NCI-H1694 treated with DMSO at 0.1 percent for 48 hours (cell line): ENCODE measurements at places on chromosomes 2 and 18.
A peak's percentile ranks its signal among the peaks of the same experiment; 100 is the strongest.

- no peak for DNase-seq
Observed at GRCh38 chr2:99139003-99139402, 2.5 kb upstream of the C2orf15 start.

DNA sequence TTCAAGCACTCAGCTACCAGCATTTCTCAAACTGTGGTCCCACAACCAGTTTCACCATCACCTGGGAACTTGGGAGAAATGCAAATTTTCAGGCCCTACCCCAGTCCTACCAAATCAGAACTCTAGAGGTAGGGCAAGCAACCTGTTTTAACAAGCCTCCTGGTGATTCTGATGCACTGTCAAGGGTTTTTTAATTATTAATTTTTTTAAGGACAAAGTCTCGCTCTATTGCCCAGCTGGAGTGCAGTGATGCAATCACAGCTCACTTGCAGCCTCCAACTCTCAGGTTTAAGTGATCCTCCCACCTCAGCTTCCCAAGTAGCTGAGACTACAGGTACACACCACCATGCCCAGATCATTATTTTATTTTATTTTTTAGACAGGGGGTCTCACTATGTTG is 7.8 kb downstream of the ACMSD start:
- DNase-seq: no peak

GRCh38 chr2:219344751-219345430 is 12.3 kb upstream of the RESP18 start:
- DNase-seq: peak; percentile 95

- DNase-seq: no peak
Observed at GRCh38 chr18:14747513-14748474, at the start of gene ANKRD30B. TSS of gene ANKRD30B (plus strand) at chr18:14748172. CDS start at chr18:14748420, 248 bp downstream.

DNA sequence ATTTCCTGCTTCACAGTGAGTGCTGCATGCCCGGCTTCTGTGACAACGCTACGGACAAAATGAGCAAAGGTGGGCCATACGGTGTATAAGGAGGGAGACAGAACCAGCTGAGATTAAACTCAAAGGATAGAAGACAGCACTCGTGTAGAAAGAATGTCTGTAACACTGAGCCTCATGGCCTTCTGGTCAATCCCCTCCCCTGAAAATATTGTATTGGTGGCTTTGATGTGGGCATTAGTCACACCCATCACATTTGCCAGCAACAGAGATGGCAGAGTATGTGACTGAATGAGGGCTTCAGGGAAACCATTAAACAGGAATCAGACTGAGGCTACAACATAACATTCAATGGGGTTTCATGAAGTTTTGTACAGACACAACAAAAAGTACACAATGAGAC is 287.8 kb upstream of the CCDC68 start:
- DNase-seq: no peak

GRCh38 chr2:141517852-141518421 is 612.9 kb downstream of the LRP1B start:
- DNase-seq: no peak

DNA sequence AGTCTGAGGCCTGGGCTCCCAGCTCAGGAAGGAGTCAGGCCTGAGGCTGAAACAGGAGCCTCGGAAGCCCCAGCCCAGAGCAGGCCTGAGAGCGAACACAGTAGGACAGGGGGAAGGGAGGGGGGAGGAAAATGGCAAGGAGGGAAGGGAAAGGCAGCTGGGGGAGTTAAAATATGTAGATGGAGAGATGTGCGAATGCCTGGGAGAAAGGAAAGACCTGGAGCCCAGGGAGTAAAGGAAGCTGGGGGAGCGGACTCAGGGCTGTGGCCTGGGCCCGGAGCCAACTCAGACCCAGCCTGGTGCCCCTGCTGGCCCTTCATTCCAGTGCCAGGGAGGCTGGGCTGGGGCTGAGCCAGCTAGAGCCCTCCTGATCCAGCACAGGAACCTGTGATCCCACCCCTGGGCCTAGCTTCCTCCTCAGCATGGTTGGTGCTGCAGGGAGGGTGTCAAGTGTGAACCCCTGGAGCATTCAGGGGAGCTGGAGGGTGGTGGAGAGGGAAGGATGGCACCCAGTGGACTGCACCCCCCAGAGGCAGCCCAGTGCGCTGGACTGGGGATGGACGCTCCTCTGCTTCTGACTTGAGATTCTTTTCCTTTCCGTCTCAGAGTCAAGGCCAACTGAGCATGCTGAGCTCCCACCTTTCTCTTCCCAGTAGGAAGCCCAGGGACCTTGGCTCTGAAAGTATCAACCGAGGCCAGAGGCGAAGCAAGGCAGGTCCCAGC is 46.3 kb downstream of the EMX1 start:
- DNase-seq: no peak

DNA sequence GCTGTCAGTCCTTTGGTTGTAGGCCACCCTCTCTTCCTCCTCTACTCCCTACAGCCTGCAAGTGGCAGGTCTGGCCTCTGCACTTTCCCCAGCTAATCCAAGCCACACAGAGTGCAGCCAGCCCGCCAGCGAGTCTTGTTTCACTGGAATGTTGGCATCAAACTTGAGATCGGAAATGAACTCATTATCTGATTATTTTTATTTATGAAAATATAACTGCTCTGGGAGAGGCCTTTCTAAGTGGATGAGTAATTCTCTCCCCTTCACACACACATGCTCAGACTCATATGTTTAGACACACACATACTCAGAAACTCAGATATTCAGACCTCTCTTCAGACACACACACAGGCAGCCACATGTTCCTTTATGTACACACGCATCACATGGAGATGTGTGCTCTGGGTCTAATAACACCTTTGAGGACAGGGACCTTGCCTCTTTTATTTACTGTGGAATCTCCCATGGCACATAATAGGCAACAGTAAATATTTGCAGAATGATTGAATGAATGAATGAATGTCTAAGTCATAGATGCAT is 151.3 kb downstream of the ZFP36L2 start:
- DNase-seq: no peak

- no peak for DNase-seq
Observed at GRCh38 chr18:67081482-67082211, 434.9 kb downstream of the DSEL start.

GRCh38 chr18:80154293-80154692 is 45.2 kb downstream of the ADNP2 start:
- DNase-seq: peak; percentile 20

DNA sequence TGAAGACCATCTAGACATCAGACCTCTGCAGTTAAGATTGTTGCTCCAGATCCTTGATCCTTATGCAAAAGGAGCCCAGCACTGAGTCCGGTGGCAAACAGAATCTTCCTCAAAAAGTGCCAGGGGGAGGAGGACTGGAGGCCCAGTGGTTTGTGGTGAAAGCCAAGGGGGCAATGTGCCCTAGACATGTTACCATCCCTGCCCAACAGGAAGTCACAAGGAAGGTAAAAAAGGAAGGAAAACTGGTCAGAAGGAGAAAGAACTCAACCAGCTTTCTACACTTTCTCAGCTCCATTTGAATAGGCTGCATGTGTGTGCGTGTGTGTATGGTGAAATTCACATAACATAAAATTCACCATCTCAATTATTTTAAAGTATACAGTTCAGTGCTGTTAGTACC is 25.0 kb upstream of the KDM3A start:
- no peak for DNase-seq

- no peak for DNase-seq
Observed at GRCh38 chr2:135882415-135882814, 6.2 kb upstream of the MCM6 start.

DNA sequence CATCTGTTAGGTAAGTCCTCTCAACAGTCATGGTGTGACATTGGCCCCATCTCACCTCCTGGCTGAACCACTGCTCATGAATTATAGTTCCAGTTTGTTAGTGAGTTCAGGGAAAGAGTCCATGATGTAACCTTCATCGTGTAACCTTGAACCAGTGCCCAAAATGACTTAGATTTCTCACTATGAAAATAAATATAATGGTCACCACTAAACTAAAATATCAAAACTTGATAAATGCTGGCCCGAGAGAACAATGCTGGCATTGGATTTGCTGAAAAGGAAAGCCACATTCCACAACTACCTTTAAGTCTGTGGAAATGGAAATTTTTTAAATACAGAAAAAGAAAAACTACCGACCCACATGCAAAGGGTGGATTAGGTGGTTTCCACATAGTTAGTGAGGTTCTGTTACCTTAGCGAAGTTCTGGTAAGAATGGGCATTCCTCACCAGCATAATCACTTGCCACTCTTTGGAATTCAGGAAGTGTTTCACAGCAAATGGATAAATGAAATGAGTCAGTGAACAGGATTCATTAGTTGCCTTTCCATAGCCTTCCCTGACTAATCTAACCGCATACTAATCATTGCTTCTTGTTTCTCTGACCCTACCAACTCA is 133.9 kb upstream of the CTAGE1 start:
- no peak for DNase-seq

DNA sequence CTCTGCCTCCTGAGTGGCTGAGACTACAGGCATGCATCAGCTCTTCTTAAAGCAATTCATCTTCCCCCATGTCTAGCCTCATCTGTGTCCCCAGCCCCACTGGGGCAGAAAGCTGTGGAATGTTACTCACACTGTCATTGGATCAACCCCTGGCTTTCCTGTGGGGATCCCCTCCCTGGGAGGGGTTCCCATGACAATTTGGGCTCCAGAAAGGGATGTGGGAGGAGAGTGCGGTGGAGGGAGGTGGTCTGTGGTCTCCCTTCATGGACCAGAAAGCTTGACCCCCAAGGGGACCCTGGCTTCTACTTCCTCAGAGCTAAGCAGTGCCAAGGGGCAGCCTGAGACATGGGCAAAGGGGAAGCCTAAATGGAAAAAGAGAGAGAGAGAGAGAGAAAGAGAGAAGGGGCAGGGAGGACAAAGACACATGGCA is 1.3 kb downstream of the NGEF start:
- DNase-seq: no peak

GRCh38 chr18:25141399-25141798 is 210.6 kb downstream of the ZNF521 start:
- DNase-seq: no peak

DNA sequence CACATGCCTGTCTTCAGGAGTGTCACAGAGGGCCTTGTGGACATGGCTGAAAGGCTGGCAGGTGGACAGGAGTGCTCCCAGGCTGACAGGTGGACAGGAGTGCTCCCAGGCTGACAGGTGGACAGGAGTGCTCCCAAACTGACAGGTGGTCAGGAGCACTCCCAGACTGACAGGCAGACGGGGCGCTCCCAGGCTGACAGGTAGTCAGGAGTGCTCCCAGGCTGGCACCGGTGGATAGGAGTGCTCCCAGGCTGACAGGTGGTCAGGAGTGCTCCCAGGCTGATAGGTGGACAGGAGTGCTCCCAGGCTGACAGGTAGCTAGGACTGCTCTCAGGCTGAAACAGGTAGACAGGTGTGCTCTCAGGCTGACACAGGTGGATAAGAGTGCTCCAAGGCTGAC is 16.6 kb downstream of the ANO7 start:
- DNase-seq: no peak

DNA sequence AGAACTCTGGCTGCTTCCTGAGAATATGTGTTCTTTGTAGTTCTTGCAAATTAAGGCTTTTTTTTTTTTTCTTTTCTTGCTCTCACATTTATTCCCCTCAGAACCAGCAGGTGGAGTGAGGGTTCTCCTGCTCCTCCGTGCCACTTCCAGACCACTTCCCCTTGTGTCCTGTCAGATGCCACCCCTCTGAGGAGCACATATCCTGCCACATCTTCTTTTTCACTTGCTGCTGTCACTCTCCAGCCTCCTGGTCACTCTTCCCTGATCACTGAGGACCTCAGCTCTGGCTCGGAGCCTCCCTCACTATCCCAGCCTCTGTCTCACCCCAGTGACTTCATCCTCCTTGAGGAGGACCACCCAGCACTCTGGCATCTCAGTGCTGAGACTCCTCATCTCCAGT is 100.5 kb downstream of the TACR1 start:
- DNase-seq: peak; percentile 16

GRCh38 chr2:118246079-118246478 is 157.8 kb downstream of the INSIG2 start:
- DNase-seq: no peak

DNA sequence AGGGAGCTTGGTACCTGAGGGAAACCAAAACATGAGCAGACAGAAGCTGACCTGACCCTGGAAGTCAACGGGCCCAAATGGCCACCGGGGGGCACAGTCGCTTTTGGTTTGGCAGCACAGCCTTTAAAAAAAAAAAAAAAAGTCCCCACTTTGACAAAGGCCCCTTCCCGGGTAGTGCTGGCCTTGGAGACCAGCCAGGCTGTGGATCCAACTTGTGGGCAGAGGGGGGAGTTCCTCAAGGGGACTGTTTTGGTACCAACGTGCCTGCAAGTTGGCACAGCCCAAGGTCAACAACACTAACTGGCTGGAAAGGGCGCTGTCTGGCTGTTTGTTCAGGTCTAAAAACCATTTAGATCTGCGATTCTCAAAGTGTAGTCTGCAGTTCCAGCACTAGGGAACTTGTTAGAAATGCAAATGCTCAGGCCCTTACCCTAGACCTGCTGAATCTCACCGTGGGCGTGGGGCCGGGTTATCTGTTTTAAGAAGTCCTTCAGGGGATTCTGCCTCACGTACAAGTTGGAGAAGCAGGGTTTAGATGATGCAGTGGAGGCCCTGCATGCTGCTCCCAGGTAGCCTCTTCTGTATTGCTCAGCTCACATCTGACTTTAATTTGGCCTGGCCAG is 83.0 kb downstream of the LPIN1 start:
- DNase-seq: peak; percentile 68

DNA sequence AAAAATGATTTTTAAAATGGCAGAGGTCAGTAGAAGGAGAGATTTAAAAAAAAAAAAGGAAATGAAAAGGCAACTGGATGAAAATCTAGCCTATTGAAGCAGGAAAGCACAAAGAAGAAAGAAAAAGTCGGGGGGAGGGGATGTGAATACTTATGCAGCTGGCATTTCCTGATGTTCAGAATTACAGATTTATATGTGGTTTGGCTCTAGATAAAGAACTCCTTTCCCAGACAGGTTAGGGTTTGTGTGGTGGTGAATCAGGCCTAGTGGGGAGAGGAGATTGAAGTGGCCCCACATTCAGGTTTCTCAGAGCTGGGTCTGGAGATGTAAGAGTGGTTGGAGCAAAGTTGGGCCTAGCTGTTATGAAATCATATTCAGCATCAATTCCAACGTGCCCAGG is 394.4 kb downstream of the FIGN start:
- DNase-seq: no peak

DNA sequence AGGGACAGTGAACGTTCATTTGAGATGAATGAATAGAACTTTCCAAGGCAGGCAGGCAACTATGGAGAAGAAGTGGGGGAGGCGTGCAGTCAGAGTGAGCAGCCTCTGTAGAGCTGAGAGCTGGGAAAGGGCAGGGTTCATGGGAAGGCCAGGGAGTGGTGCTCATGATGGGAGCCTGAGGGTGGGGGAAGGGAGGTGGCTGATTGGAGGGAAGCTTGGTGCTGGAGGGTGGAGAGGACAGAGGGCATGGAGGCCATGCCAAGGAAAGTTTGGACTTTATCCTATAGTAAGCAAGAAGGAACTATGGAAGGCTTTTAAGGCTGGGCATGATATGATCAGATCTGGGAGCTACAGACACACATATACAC is 47.6 kb upstream of the LGALSL start:
- no peak for DNase-seq

- DNase-seq: no peak
Observed at GRCh38 chr2:178296394-178297090, 102.2 kb downstream of the OSBPL6 start.
